Cerebellum (tissue), 4 donors: ENCODE measurements at places on chromosomes 6 and 20.

- no peak for DNase-seq
These were observed 8.0 kb upstream of the RAET1L start for GRCh38 chr6:150033207-150033771.

- peak; percentile 79 for DNase-seq
These were observed 11.4 kb downstream of the SYNGAP1 start for GRCh38 chr6:33430991-33431879.

DNA sequence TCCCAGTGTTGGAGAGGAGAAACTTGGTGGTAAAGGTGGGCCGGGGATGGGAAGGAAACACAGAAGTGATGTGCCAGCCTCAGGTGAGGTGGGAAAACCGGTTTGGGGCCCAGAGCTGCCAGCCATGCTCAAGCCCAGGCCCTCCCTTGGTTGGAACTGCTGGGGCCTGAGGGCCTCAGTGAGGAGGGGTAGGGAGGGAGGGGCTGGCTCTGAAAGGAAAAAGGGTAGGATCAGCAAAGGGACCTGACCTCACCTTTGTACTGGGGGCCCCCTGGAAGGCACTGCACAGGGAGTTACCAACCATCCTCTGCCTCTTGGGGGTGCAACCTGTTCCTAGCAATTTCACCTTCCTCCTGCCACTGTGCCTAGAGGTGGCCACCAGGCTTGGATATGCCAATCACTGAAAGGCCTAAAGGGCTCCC lies 1.8 kb upstream of the SPEF1 start:
- DNase-seq, result no peak

DNA sequence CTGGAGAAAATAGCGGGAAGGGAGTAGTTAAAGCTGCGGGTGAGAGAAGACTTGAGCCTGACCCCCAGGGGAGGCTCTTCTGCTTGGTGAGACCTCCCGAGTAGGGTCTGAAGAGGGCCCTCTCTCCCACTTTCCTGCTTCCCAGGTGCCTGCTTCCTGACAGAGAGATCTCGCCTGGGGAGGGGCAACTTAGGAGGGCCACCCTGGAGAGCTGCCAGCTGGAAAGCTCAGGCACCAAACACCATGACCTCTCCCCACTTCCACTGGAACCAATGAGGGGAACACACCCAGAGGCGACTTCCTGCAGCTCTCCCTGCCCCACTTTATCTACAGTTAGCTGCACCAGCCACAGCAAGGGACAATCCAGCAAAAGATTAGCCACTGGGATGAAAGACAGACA lies 208.0 kb downstream of the TBXT start:
- DNase-seq, result no peak

- DNase-seq, result no peak
These were observed 23.7 kb upstream of the RBPJL start for GRCh38 chr20:45282700-45283550.

DNA sequence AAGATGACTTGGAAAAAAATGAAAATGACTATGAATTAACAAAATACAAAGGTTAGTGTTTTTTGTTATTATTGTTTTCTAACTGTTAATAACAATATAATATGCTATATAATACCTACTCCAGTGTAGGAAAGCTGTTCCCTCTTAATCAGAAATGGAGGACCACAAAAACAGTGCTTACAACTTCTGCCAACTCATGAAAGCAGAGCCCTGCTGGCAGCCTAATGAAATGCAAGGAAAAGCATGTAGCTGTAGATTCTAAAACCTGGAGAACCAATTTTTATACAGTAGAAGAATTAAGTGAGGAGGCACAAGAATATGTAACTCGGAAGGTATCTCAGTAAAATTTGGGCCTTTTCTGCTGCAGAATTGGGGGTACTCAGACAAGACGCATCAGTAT lies 29.4 kb downstream of the PHIP start:
- DNase-seq, result no peak

DNA sequence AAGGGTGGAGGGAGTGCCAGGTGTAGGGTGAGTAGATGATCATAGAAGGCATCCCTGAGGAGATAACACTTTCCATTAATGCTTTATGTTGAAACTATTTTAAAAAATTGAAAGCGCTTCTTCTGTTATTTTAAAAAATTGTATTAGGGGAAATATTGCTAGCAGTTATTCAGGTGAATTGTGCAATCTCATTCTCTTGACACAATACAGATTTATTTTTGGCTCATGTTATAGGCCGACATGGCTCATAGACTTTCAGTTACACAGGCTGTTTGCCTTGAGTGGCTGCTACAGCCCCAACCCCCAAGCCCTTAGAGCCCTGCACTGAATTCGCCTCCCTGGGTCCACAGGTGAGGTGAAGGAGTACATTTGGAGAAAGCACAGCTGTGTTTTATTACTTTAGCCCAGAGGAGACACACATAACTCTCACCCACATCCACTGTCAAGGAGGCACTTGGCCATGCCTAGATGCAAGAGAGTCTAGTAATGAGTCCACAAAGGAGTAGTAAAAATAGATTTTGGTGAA lies 228.2 kb downstream of the RFPL4B start:
- DNase-seq, result no peak

- DNase-seq, result no peak
These were observed 108.3 kb upstream of the AKAP12 start for GRCh38 chr6:151131324-151132007.

DNA sequence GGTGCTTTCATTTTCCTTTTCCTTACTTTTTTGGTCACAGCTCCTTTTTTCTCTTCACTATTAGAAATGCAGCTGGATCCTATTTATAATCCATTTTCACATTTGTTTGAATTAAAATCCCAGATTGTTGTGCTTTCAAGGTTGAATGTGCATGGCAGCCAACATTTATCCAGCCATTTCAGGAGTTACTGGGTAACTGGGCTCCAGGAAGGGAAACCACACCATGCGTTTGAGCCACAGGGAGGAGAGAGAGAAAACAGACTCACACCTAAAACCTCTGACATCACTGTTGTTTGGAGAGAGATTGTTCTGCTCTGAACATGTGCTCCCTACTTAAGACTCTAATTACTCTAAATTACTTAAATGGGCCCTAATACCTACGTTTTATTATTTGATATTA lies 173.4 kb downstream of the BMP2 start:
- DNase-seq, result no peak
